ENCODE measurements at places on chromosomes 4 and X.

- peak; percentile 51 for DNase-seq
These were observed 194.7 kb downstream of the RAB28 start for GRCh38 chr4:13289391-13289790.

- no peak for DNase-seq
These were observed 111.6 kb downstream of the MAGEB17 start for GRCh38 chrX:16278927-16279326.

DNA sequence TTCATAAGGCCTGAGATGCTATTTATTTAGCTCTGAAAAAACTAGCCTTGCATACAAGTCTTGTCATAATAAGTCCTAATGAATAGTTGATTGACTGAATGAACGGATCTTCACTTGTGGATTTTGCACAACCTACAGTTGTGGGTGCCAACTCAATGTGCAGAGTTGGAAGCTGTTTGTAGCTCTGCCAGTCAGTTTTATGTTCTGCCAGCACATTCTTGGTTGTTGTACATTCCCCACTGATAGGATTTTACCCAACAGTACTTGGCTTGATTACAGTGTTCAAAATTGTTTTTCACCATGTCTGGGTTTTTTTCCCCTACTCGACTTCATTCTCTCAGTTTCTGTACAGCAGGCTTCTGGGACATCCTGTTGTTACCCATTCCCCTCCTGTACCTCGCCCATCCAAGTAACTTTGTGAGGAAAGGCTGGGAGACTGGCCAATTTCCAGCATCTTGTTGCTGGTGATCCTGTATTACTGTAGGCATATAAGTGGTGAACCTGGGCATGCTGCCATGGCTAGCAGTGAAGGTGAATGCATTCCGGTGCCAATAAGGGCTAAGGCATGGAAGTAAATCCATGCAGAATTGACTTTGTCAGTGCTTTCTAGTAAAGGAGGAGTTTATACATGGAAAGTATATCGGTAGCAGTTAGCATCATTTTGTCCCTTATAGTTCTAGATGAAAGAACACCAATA is 22.8 kb downstream of the IL1RAPL1 start:
- DNase-seq, result no peak

DNA sequence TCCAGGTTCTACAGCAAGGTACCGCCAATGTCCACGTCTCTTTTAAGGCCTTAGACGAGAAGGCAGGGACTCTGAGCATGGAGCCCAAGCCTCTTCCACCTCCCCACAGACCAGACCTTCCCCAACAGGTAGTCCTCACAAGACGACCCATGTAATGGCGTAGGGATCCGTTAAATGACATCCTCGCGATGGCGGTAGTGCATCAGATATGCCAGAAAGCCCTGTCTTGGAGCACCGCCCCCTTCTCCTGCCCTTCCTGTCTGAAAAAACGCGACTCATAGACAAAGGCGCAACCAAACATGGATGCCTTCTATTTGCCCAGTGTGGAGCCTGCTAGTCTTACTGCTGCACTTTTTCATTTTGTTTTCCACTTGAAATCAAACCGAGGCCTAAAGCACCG is 185.4 kb downstream of the OR13H1 start:
- DNase-seq, result no peak

DNA sequence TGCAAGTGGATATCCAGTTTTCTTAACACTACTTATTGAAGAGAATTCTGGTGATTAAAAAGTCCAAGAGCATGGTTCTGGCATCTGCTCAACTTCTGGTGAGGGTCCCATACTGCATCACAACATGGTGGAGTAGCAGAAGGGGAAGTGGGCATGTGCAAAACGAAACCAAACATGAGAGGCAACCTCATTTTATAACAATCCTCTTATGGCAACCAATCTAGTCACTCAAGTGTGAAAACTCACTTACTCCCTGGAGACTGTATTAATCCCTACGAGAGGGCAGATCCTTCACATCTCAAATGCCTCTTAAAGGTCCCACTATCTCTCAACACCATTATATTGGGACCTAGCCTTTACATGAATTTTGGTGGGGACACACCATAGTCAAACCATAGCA is 55.4 kb upstream of the TRO start:
- no peak for DNase-seq

- DNase-seq, result no peak
These were observed 617 bp upstream of the GPR34 start for GRCh38 chrX:41688156-41688555.

DNA sequence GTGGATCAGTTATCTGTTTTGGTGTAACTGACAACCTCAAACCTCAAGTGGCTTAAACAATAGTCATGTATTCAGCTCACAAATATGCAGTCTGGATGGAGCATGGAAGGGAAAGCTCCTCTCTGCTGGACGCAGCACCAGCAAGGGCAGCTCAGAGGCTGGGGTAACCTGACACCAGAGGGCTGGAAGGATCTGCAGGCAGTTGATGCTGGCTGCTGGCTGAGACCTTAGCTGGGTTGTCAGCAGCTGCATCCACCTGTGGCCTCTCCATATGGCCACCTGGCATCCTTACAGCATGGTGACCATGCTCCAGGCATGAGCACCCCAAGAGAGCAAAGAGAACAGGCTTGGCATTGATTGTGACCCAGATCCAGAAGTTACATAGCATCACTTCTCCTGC is 46.7 kb downstream of the ENPP6 start:
- no peak for DNase-seq

GRCh38 chr4:8724436-8725070 is 132.0 kb downstream of the CPZ start:
- DNase-seq, result no peak

GRCh38 chrX:794311-794710 is 163.7 kb downstream of the SHOX start:
- DNase-seq, result no peak

DNA sequence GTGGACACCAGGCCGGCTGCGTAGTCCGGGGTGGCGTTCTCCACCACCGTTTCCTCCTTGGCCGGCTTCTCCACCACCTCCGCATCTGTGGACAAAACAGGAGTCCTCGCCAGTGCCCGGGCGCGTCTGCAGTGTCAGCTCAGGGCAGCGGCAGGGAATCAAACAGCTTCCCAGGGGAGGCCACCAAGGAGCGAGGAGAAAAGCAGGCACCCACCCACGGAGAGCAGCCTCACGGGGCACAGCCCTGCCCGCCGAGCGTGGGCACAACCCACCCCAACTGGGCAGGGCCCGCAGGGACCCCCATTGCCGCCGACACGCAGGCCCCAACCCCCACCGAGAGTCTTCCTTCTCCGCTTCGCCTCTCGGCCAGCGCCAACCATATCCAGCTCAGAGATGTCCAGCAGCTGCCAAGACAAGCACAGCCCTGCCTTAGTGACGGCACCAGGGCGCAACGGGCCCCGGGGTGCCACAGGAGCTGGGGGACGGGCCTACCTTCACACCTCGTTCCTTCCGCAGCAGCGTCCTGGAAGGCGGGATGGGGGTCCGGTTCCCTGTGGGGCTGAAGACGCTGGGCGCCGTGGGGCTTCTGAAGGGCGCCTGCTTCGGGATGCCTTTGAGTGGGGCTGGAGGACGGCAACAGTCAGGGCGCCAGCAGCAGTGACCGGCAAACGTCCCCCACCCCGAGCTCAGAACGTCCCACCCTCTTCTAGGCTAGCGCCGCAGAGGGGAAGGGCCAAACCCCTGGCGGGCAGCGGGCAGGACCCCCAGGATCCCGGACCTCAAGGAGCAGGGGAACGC is 22.8 kb downstream of the NELFA start:
- no peak for DNase-seq

- peak; percentile 26 for DNase-seq
These were observed 407.3 kb downstream of the PCDH18 start for GRCh38 chr4:137125011-137125410.

GRCh38 chr4:143084566-143084965 is 100.2 kb upstream of the USP38 start:
- no peak for DNase-seq

GRCh38 chrX:15942307-15942706 is 87.7 kb upstream of the AP1S2 start:
- DNase-seq, result no peak

GRCh38 chr4:74308215-74308614 is at the start of gene EPGN:
TSS of gene EPGN (plus strand) at chr4:74308470. CDS start at chr4:74308534, 64 bp downstream.
- DNase-seq, result no peak

- DNase-seq, result no peak
These were observed 114.8 kb upstream of the MED14 start for GRCh38 chrX:40849906-40850823.

DNA sequence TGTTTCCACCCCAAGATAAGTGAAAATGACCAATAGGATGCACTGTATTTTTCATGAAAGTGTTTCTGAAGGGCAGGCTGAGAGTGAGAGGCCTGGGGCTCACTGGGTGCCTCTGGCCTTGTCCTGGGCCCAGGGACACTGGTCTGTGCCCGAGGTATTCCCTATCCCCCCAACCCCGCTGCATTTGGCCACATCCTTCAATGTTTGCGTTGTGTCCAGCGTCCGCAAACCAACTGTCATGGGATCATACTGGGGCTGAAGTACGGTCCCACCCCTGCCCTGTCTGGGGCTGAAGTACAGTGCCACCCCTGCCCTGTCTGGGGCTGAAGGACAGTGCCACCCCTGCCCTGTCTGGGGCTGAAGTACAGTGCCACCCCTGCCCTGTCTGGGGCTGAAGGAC is 22.0 kb upstream of the MSANTD1 start:
- no peak for DNase-seq

- DNase-seq, result no peak
These were observed 49.2 kb downstream of the FGFRL1 start for GRCh38 chr4:1060621-1061020.

- no peak for DNase-seq
These were observed 181.4 kb upstream of the NEIL3 start for GRCh38 chr4:177128306-177128705.

DNA sequence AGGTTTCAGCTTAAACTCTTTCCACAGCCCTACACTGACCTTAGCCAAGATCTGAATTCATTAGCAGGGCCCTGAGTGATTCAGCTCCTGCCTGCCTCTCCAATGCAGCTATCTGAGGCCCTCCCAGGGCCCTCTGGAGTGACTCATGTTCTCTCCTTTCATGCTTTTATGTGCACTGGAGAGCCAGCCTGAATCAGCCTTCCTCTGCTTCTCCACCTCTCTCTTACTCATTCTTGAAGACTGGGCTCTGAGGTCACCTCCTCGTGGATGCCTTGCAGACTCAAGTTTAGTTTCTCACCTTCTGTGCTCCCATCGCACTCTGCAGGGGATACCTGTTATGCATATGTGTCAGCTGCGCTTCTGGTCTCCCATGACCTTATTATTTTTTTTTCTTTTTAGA is 3.1 kb upstream of the OCIAD2 start:
- peak; percentile 93 for DNase-seq

DNA sequence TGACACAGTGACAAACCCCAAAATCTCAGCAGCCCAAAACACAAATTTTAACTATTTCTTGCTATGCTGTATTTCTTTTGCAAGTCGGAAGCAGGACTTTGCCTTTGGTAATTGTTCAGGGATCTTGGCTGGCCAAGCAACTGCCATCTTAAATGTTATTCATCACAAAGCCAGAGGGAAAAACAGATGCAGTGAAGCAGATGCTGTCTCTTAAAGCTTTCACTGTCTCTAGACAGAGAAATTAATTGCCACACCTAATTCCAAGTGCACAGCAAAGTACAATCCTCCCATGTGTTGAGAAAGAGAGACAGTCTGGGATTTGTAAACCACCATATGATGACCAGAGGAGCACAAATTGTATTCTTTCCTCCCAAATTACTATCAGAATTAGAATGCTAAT is 30.0 kb upstream of the GALNT7 start:
- no peak for DNase-seq

DNA sequence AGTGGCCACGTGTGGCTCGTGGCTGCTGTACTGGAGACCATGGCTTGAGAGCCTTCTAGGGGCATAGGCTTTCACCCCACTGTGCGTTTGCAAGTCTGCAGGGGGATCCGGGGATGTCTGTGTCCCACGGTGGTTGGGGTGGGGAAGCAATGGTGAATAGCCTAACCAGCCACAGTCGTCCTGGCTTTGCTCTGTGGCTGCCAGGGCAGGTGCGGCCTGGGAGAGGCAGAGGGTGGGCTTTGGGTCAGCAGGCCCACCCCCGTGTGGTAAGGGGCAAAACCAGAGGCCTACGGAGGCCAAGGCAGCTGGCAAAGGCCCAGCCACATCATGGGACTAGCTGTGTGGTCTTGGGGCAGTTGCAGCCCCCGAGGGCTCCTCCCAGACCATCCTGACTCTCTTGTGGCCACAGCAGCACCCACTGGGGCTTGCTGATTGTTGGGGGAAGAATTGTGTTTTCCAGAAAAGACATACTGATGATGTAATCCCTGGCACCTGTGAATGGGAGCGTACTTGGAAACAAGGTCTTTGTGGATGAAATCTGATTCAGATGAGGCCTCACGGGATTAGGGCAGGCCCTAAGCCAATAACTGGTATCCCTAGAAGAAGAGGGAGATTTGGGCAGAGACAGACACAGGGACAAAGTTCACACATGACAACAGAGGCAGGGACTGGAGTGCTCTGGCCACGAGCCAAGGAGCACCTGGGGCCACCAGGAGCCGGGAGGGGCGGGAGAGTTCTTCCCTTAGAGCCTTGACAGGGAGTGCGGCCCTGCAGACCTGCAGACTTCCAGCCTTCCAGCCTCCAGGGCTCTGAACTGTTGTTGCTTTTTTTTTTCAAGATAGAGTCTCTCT is 2.9 kb downstream of the CPZ start:
- no peak for DNase-seq

DNA sequence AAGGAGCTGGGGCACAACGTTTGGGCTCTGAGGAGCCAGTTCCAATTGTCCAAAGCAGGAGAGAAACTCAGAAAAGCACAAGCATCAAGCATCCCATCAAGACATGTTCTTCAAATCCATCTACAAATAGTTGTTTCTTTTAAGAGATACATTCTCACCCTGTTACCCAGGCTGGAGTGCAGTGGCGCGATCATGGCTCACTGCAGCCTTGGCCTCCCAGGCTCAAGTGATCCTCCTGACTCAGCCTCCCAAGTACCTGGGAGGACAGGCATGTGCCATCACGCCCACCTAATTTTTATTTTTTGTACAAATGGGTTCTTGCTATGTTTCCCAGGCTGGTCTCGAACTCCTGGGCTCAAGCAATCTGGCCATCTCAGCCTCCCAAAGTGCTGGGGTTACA is 18.1 kb downstream of the NELFA start:
- DNase-seq, result no peak

- peak; percentile 56 for DNase-seq
These were observed 460.3 kb downstream of the MID1IP1 start for GRCh38 chrX:39261446-39262147.

GRCh38 chr4:173934933-173935620 is 348.4 kb downstream of the FBXO8 start:
- no peak for DNase-seq

- no peak for DNase-seq
These were observed 119.6 kb downstream of the BTC start for GRCh38 chr4:74674750-74675149.

- no peak for DNase-seq
These were observed 1663.1 kb downstream of the STIM2 start for GRCh38 chr4:28523681-28524190.

DNA sequence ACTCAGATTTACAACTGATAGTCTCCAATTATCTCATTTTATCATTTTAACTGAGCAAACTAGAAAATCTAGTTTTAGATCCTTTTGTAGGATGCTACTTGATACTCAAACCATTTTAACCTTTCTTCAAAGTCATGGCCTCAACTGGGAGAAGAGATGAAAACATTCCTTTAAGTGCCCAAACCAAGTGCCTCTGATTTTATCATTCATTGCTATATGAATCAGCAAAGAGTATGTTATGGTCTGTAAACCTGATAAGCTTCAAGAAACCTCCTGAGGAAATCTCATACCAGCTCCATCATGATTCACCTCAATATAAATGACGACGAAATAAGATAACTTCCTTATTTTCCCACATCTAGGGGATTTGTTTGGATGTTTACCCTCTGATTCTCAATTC is 119.9 kb downstream of the FAM13A start:
- peak; percentile 28 for DNase-seq

- DNase-seq, result no peak
These were observed 2.1 kb downstream of the GEMIN8 start for GRCh38 chrX:14027511-14028019.

All from HS-5 (cell line).